ENCODE measurements at places on chromosomes 7 and 10. TPM values are rescaled to one million over a fixed set of nuclear protein-coding genes. Genes with fewer than 3 reads are reported as not detected.

- no peak for DNase-seq
Measured at GRCh38 chr10:126394948-126395347, 6.7 kb upstream of the ADAM12 start.

DNA sequence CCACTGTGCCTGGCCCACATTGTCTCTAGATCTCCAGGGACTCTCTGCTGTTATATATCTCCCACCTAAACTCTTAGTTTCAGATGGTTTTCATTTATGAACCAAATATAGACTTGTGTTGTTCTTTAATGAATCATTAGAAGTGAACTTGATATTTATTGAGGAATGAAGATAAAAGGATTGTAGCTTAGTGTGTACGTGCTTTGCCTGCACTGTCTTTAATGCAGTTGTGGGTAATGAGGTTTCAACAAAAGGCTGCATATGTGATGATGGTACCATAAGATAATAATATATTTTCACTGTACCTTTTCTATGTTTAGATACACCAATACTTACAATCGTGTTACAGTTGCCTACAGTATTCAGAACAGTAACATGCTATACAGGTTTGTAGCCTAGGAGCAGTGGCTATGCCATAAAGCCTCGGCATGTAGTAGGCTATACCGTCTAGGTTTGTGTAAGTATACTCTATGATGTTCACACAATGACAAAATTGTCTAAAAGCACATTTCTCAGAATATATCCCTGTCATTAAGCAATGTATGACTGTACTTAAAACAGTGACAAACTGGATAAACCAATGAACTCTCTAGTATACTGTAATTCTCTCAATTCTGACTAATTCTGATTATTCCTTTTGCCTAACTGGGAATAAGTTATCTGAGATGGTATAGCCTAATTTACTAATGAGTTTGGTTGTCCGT is 25.2 kb downstream of the VCL start:
- DNase-seq, result no peak

GRCh38 chr7:3267966-3268690 is 32.9 kb upstream of the SDK1 start:
- peak; percentile 100 for DNase-seq

- DNase-seq, result no peak
Measured at GRCh38 chr10:93063977-93064660, 3.5 kb downstream of the CYP26C1 start.

DNA sequence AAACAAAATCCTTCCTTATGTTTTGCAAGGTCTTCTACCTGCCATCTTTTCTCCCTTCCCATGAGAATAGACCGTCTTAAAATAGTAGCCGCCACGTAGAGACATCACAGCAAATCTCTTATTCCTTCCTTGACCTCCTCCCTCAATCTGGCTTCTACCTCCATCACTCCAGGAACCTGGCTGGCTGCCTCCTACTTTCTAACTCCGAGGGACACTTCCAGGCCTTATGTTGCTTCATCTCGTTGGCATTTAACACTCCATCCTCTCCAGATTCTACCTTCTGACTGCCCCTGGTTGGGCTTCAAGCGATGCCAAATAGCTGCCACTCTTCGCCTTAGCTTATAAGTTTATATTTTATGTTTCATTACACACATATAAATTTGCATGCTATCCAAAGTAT is 26.4 kb upstream of the CALN1 start:
- DNase-seq, result no peak

DNA sequence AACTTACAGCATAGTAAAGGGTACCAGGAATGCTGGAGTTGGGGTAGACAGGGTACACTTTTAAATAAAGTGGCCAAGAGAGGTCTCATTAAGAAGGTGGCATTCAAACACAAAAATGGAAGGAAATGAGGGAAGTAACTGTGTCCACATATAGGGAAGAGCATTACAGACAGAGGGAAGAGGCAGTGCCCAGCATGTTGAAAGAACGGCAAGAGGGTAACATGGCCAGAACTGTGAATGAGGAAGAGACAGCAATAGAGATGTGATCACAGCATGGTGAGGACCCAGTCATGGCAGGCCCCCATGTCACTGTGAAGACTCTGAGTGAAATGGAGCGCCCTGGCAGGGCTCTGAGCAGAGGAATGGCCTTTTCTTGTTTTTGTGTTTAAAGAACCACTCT is 35.1 kb upstream of the ZNRF2 start:
- DNase-seq, result no peak

DNA sequence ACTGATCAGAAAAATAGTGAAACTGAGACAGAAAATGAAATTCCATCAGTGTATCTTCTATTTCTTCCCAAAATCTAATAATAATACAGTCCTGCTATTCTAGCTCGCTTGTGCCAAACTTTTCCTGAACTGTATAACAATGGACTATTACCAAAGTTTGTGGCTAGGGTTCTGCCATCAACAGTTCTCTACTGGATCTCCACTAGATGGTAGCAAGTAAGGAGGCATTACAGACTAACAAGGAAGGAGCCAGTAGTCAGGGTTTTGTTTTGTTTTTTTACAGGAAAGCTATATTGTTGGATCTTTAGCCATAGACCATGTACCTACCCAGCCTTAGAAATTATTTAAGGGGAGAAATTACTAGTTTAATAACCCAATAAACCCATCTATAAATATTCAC is 10.8 kb downstream of the MTERF1 start:
- no peak for DNase-seq

GRCh38 chr7:114944745-114945625 is 23.1 kb downstream of the MDFIC start:
- peak; percentile 93 for DNase-seq

DNA sequence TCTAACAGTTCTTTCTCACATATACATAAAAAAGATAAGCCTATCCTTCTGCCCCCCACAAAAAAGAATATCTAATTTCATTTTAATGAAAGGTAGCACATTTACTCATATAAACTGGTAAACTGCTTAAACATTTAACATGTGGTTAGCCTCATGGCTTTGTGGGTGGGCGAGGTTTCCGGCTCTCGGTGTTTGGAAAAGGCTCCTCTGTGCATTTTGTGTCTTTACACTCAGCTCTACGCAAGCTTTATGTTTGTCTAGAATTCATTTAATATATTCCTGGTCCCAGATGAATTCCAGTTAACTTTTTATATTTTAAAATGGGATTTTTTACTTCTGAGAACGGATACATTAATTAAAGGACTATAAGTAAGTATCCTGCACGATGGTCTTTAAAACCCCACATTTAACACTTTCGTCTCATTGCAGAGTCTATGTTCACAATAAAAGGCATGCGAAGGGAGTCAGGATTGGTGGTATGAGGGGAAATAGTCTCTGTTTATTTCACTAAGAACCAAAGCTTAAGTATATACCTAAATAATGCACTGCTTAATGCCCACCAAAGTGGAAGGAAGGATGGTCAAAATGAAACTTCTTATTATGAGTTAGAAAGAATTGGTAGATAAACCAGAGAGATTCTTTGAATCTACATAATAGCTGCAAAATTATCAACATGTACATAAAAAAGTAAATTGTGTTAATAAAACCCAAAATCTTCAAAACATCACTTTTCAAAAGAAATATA is 197.2 kb downstream of the CRPPA start:
- no peak for DNase-seq

DNA sequence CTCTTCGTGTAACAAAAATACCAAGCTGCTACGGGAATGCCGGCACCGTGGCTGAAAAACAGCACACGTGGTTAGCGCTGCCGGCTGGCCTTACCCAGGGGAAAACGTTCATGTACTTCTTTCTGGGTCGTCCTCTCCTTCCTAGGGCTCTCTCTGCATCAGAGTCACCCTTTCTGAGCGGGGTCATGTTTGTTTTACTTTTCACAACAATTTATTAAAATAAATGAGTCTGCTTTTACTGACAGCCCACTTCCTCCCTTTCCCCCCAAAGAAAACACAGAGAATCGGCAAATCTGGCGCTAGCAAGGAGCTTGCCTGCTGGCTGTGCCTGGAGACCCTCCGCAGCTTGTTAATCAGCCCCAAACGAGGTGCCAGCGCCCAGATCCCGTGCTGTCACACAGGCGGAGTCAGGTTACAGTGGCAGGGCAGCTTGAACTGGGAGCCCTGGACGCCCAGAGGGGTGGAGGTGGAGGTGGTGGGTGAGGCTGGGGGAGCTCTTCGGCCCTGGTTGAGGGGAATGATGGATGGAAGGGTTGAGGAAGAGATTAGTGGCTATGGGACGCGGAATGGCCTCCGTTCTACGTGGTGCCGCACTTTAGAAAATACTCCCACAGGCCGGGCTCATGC is 162.2 kb upstream of the TNS3 start:
- peak; percentile 50 for DNase-seq

GRCh38 chr7:73685311-73685710 is 1.9 kb downstream of the BUD23 start:
- DNase-seq, result no peak

GRCh38 chr7:105473163-105473562 is 48.9 kb downstream of the PUS7 start:
- peak; percentile 79 for DNase-seq

- DNase-seq, result no peak
Measured at GRCh38 chr7:27082171-27082570, 13.6 kb downstream of the HOXA1 start.

GRCh38 chr10:101775273-101776160 is at the start of gene FGF8:
FGF8 (minus strand) TSS chr10:101776114; CDS start chr10:101775900, 214 bp downstream.
- no peak for DNase-seq

- no peak for DNase-seq
Measured at GRCh38 chr7:16061630-16062029, 359.7 kb downstream of the CRPPA start.

DNA sequence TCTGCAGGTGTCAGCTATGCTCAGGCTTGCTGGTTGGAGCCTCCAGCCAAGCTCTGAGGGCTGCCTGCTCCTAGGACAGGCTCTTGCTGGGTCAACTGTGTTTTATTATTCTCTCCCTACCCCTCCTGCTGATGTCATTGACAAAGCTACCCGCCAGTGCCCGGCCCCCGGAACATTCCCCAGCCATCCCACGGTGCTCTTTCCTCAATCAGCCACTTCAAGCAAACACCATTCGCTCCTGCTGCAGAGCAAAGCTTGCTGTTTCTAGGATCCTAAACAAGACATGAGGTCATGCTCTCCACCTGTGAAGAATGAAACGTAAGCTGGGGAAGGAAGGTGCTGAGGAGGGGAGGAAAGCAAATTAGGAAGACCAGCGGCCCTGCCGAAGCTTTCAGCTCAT is 2.1 kb upstream of the C10orf71 start:
- DNase-seq, result no peak

DNA sequence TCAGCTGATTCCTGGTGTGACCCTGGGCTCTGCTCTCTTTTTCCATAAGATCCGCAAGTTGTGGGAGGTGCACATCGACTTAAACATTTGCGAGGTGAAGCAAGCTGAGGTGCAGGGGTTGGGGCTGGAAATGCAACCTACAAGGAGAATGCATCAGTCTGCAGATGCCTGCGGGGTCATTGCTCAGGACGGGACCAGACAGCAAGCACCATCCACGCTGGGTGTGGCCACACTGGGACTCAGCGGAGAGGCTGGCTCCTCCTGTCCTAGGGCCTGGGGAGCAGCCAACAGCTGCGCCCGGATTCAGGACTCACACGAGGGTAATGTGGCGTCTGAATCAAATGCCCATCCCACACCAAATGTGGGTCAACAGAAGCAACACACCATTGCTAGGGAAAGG is 33.8 kb downstream of the STK32C start:
- DNase-seq, result no peak

- DNase-seq, result no peak
Measured at GRCh38 chr7:111982133-111982532, 224.1 kb downstream of the DOCK4 start.

- no peak for DNase-seq
Measured at GRCh38 chr7:1668396-1669063, 1.5 kb upstream of the ELFN1 start.

DNA sequence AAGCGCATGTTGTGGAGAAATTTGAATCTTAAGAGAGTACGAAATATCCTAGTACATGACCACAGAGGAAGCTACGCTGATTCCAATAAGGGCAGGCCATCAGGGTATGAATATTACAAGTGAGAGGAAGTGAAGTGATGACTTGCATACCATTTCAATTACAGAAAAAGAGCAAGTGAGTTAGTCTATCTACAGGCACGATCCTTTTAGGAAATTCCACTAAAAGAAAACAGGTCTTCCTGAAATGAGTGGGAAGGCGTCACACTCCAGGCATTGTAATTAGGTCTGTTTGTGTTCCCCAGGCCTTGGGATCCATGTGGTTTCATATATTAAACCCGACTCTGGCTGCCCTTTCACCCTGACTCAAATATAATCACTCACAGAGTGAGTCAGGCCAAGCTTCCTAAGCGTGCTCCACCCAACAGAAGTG is 152.5 kb downstream of the SEMA3A start:
- peak; percentile 95 for DNase-seq

DNA sequence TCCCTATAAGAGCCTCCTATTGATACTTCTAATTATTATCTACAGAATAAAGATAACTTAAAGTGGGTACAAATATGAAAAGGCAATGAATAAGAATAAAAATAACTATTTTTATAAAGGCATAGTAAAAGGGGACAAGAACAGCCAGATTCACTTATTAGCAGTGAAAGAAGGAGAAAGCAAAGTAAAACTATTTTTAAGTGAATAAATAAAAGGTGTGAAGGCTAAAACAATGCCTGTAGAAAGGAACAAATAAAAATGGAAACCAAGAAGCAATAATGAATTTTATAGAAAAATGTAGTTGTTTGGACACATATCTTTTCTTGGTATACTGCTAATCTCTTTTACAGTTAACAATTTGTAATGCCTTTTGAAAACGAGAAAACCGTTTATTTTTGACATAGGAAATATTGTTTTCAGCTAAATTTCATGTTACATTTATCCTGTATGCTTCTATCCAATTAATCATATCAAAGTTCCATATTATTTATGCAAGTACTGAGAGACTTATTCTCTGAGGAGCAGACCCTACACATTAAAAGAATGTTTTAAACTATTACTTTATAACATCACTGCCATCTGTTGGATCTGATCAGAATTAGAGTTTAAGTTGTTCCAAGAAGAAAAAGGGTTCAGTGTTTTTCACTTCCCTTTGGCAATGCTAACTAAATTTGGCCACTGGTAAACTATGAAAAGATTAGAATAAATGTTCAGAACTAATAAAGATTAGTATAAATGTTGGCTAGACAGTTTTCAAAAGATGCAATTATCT is 59.1 kb downstream of the ARMC3 start:
- peak; percentile 36 for DNase-seq

DNA sequence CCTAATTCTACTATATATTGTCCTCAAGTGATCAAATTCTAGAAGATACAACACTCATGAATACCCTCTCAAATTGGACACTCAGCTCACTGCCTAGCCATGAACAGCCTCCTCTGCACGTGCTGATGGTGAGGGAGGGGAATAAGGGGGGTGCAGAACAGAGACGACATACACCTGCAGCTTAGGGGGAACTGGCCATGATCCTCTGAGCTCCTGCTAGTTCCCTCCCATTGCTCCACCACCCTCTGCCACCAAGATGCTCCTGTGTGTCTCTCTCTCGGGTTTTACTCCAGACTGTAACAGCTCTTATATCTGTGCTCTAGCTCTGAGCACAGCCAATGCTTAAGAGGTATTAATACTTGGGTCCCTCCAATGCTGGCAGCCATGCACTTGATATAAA is 70.7 kb downstream of the VOPP1 start:
- DNase-seq, result no peak

Gene KIF11
- total RNA-seq, result 8.9 TPM

Gene DUSP5
- 14.9 TPM for total RNA-seq

Gene GCK
- 1.7 TPM for total RNA-seq

Gene TAS2R3
- 1.3 TPM for total RNA-seq
